ENCODE measurements at places on chromosomes 6 and 20.

- DNase-seq = no peak
These were observed 241.2 kb downstream of the BMP7 start for GRCh38 chr20:57025261-57025660.

GRCh38 chr20:48015943-48016723 is 230.9 kb upstream of the SULF2 start:
- no peak for DNase-seq

- DNase-seq = no peak
These were observed 31.4 kb downstream of the RALGAPA2 start for GRCh38 chr20:20680991-20681508.

DNA sequence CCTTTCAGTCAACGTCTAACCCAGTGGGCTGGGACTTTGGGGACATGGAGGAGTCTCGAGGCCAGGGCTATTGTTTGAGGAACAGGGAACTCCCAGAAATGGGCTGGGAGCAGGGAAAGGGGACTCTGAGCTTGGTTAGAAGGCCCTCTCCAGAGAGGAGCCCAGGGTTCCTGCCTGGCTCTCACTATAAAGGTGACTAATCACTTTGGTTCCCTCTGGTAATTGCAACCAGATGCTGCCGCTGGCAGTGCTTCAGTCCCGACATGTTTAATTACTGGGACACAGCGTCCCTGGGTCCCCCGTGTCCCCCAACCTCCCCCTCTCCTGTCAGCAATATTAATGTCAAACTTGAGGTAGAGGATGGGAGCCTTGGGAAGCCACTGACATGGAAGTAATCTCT is 5.0 kb upstream of the GDF5 start:
- no peak for DNase-seq

- no peak for DNase-seq
These were observed 24.1 kb upstream of the GCLC start for GRCh38 chr6:53568776-53569616.

DNA sequence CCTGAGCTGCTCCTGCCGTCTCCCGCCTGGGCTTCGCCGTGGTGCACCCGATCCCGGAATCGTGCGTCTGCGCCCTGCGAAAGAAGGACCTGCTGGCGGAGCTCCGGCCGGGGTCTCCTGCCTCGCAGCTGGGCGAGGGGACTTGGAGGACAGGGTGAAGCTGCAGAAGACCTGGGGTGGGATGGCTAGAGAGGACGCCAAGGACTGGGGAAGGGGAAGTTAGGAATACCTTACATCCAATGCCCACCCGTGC is 150.2 kb downstream of the PRL start:
- DNase-seq = no peak

DNA sequence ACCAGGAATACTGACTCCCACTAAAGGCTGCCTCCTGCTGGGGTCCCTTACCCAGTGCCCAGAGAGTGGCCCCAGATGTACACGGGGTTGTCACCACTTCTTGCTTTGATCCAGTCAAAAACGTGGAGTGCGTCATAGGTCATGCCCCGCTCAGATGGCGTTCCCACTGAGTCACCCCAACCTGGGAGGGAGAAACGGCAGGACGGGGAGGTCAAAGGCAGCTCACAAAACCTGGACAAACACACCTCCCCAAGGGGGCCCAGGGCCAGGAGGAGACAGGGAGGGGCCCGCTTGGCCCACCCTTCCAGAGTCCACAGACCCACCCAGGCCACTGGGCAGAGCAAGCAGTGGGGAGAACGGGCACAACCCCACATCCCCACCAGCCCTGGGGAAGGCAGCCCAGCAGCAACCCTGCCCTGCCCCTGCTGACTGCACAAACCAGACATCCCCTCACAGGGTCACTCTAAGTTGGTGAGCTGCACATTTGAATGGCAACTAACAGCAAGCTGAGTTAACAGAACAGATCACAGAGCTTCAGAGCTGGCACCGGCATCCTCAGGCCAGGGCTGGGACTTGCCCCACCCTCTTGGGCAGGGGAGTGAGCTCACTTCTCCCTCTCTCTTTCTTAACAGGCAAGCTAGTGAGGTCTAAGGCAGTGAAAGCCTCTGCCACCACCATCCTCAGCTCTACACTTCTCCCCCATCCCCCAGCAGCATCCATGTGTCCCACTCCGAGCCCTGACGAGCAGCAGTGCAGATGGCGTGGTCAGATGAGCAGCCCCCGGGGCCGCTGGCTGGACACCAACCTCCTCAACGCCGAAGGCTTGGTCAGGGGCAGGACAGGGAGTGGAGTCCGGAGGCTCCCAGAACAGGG is 61.7 kb downstream of the PYGB start:
- DNase-seq = no peak

GRCh38 chr6:147716434-147716833 is 207.9 kb downstream of the SAMD5 start:
- DNase-seq = no peak

- DNase-seq = no peak
These were observed 97.6 kb downstream of the CD164 start for GRCh38 chr6:109284675-109285074.

- no peak for DNase-seq
These were observed 96.0 kb upstream of the PRDM1 start for GRCh38 chr6:105990151-105990550.

- DNase-seq = no peak
These were observed 3.7 kb upstream of the RNASET2 start for GRCh38 chr6:166959911-166960608.

DNA sequence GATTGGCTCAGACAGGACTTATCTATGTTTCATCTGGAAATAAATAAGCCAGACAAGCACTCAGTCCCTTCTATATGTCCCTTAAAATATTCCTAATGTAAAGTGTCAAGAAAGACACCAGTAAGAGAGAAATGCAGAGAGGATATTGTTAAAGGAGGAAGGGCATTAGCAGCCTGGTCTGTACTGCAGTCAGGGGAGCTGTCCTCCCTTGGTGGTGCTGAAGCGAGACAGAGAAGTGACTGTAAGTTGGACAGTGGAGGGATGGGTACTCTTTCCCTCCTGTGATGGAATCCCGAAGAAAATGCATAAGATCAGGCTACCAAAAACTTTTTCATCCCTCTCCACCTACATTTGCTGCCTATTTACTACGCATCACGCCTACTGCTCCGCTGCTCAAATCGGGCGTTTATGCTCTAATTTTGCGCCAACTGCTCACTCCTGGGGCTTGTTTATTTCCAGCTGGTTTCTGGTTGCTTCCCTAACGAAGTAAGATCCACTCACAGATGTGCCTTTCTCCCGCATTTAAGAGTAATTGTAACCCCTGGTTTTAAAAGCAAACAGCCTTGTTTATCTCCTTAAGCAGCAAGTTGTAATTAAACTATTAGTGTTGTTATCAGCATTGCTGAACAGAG is 35.2 kb downstream of the PHACTR1 start:
- DNase-seq = no peak

GRCh38 chr6:64926051-64926450 is 781.0 kb downstream of the EYS start:
- no peak for DNase-seq

GRCh38 chr6:109944448-109944847 is 33.7 kb upstream of the GPR6 start:
- no peak for DNase-seq

DNA sequence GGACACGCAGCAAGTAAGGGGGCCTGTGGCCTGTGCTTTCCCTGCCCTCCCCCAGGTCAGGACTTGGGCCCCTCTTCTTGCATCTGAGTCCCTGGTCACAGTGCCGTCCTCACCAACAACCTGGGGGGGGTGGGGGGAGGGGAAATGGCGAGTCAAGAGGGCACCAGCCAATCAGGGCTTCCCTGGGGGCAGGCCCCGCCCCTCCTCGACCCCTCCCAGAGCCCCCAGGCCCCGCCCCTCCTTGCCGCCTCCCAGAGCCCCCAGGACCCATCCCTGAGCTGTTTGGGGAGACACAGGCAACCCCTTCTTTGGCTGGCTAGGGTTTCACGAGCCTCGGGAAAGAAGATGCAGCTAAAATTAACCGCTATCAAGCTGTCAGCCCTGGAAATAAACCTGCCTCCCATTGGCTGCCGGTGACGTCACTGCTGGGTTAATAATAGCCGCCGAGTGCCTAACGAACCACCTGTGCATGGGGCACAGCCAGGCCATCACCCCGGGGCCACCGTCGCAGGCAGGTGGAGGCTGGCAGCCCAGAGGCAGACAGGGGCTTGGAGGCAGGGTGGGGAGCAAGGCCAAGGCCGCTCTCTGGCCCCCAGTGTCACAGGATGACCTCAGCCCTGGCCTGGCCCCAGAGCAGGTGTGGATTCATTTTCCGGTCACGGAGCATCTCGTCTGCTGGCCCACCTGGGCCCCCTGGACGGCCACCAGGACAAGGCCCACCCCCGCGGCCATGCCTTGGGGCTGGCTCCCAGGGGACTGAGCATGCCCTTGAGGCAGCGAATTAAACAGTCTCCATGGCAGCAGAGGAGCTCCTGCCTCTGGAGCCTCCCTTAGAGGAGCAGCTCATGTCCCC is 3.2 kb upstream of the EEF1A2 start:
- no peak for DNase-seq

- no peak for DNase-seq
These were observed 868 bp downstream of the NCOA3 start for GRCh38 chr20:47502271-47503239.

DNA sequence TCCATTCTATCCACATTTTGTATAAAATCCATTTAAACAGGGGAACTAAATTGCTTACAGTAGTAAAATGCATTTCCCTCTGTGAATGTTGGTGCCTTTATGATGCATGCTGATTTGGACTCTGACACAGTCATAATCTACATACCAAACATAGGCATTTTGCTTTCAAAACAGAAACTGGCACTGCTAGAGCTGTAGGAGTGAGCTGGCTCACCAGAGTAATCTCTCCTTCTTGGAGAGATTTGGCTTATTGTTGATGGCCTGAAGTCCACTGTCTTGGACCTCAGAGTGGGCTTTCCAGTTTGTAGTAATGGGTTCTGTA is 363.2 kb upstream of the FLRT3 start:
- no peak for DNase-seq

DNA sequence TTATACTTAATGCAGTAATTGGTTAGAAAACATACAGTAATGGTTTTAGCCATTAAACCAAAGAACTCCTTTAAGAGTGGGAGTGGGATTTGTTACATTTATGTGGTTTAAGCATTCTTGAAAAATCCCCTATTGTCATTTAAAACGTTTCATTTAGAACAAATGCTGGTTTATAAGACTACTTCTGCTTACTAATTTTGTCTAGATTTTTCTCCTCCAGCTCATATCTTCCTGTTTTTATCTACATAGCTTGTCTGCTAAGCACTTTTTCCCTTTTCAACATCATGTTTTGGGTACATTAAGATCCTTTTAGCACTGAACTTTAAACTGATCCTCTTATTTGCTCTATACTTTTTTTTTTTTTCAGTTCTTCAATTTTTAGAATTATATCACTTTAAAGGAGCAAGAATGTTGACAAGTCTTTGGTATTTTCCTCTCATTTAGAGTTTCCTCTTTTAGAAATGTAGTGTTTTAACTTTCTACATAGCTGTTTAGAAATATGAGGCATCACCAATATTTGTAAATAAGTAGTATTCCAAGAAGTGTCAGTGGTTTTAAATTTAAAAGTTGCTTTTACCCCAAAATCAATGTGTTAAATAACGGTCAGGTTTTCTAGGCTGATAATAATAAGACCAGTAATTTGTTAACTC is 80.9 kb downstream of the SESN1 start:
- no peak for DNase-seq

- DNase-seq = no peak
These were observed 6.3 kb downstream of the GABRR2 start for GRCh38 chr6:89308525-89309395.

- DNase-seq = no peak
These were observed 36.2 kb upstream of the NANP start for GRCh38 chr20:25659999-25660398.

DNA sequence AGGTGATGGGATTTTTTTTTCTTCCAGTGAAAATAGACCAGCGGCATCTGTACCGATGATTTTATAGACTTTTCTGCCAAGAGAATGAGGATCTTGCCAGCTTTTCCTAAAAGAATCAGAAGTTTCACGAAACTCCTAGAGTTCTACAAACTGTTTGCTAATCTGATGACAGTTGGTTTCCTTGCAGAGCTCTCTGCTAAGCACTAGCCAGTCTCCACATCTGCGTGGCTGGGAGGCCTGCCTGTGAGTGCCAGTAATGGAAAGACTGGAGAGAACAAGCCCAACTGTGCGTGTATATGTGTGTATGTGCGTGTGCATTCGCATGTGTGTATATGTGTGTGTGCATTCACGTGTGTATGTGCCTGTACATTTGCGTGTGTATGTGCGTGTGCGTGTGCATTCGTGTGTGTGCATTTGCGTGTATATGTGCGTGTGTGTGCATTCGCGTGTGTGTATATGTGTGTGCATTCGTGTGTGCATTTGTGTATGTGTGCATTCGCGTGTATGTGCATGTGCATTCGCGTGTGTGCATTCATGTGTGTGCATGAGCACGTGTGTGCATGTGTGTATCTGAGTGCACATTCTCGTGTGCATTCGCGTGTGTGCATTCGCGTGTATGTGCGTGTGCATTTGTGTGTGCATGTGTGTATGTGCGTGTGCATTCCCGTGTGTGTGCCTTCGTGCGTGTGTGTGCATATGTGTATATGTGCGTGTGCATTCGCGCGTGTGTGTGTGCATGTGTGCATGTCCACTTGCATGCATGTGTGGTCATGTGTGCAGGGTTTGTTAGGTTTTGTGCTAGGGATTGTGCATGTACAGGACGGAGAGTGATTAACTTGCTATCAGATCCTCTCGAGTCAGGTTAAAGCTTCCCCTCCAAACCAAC is 379.4 kb downstream of the TAF4 start:
- no peak for DNase-seq

- DNase-seq = no peak
These were observed 90.0 kb downstream of the ATP9A start for GRCh38 chr20:51678026-51678697.

- no peak for DNase-seq
These were observed 47.5 kb downstream of the EFCAB8 start for GRCh38 chr20:32906200-32906599.

DNA sequence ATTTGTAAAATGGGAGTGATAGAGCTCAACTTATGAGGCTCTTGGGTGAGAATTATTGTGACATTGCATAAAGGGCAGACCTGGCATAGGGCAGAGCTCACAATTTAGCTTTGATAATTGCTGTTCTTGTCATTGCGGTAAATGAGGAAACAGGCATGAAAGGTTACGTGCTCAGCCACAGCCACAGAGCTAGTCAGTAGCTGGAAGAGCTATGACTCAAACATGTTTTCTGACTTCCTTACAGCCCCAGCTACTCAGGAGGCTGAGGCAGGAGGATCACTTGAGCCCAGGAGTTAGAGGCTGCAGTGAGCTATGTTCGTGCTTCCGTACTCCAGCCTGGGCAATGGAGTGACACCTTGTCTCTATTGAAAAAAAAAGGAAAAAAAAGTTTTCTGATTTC is 3.5 kb upstream of the GHRH start:
- DNase-seq = no peak

DNA sequence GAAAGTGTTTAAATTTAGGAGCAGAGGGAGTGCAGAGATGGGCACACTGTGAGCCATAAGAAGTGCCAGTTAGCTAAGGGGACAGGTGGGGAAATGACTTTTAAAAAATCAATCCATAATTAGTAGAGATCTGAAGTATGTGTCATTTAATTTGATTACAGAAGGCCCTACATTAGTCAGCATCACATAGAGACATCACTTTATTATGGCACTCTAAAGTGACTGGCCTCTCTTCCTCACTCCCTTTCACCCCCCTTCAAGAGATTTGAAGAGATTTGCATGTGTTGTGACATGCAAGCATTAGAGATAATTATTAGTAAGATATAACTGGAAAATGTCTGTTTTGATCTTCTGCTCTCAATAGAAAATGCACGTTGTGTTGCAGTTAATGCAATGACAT is 86.7 kb downstream of the SLX4IP start:
- no peak for DNase-seq

- no peak for DNase-seq
These were observed 421.7 kb downstream of the BMP2 start for GRCh38 chr20:7189231-7189630.

GRCh38 chr6:31247813-31248212 is 24.1 kb downstream of the HLA-C start:
- no peak for DNase-seq
